ENCODE measurements at places on chromosomes 1 and 21.

DNA sequence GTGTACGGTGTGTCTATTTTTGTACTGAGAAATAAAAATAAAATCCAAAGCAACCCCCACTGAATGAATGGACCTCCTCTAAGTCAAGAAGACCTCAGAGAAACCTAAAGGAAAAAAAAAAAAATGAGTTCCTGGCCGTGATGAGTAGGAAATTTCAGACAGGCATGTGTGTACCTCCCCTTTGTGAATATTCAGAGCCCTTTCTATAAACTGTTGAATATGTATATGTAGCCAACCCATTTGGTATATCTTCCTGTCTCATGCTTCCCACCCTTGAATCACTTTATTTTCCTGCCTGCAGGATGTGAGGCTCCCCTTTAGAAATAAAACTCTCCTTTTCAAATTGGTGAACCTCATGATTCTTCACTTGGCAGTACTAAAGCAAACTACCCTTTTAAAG lies 887.8 kb upstream of the NCAM2 start:
- DNase-seq, result no peak

DNA sequence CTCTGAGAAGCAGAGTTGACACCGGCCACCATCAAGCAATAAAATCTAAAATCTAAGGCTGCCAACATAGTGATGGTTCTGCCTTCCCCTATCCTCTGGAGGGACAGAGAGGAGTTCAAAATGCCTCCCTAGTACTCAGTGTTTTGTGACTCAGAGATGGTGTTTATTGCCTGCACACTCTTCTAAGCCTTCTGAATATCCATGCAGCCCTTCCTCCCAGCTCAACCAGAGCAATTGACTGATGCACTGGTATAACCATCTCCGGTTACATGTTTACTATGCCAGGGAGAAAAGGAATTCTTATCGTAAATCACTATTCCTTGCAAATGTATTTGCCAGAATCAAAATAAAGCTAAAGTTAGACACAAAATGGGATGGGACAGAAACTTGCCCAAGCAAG lies 132.9 kb upstream of the RAB4A start:
- DNase-seq, result no peak

DNA sequence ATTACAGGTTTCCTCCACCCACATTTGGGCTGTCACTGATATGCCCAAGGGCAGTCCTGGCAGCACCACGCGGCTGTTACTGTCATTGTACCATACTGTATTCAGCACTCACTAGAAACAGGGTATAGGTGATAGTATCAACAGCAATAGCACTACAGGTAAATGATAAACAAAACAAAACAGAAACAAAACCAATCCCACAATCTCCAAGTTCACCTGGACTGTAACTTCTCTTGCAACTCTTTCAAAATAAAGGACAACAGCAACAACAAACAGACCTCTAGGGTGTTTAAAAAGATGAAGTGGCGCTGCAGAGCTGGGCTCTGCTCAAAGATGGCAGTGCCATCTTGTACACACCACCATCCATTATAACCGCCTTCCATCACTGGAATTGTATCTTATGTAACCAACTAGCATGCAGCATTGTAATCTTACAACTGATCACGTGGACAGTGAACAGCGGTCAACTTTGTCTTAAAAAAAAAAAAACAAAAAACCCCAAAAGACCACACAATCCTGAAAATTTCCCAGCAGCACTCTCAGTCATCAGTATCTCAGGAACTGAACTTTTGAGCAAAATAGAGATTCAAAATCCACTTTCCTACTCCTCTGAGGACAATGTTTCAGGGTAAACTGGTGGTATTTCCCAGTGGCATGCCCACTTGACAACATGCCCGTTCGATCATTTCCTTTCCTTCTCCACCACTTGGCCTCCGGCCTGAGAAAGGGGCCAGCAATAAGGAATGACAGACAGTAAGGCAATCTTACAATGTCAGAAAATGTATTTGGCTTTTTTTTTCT lies 3.8 kb downstream of the IRF2BP2 start:
- peak; percentile 62 for DNase-seq

- DNase-seq, result peak; percentile 0
These were observed 8.2 kb downstream of the GOLPH3L start for GRCh38 chr1:150688763-150689162.

DNA sequence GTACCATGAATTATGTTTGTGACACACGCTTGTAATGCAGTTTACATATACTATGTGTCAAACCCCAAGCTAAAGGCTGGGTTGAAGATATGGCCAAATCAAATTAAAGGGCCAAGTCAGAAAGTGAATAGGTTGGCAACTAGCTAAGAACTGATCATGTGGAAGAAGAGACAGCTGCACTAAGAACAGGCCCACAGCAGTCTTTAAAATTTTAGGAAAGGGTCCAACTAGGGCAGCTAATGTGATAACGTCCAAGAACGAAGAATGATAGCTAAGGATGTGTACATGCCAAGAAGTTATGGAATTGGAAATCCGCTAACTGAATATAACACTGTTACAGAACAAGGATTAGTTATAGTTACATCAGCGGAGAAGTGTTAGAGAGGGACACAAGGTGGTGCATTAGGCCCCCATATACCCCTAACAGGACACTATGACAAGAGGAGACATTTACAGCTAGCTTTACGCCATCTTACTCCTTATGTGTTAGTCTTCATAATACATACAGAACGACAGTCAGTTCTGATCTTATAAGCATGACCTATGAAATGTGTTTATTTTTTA lies 6.5 kb upstream of the RNF2 start:
- no peak for DNase-seq

DNA sequence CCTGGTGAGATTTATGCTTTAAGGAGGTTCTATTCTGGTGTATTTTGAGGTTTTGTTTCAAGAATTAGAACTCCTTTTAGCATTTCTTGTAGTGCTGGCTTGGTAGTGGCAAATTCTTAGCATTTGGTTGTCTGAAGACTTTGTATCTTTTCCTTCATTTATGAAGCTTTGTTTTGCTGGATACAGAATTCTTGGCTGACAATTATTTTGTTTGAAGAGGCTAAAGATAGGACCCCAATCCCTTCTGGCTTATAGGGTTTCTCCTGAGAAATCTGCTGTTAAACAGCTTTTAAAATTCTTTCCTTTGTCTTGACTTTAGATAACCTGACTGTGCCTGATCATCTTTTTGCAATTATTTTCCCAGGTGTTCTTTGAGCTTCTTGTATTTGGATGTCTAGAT lies 58.6 kb downstream of the GPR137B start:
- DNase-seq, result no peak

DNA sequence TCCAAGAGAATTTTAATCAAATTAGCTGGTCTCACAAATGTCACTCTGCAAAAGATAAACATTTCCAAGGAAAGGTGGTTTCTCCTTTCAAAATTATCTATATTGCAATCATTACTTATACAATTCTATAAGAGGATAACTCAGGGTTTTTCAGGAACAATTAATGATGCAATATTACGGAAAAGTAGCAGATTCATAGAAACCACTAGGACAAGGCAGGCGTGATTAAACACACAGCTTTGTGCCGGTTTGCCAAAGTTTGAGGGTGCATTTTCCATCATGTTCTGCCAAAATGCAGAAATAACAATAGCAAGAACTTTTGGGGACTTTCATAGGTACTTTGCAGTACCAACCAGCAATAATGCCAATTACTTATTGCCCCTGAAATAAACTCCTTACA lies 605 bp downstream of the TNFRSF9 start:
- no peak for DNase-seq

GRCh38 chr1:62912028-62912638 lies 128.2 kb downstream of the ATG4C start:
- DNase-seq, result peak; percentile 59

DNA sequence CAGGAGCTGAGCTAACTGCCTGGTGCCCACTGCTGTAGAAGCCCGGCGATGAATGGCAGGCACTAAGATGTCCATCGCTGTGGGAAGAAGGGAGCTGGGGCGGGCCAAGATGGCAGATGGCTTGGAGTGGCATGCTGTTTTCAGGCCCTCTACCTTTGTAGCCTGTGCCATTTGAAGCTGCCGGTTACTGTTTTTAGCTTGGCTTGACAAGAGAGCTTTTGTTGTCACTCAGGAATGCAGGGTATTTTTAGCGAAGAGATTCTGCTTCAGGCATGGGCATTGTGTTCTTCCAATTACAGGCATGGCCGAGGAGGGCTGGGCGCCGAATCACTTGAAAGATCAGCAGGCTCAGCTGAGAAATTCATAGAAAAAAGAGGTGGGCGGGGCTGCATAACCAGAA lies 348.7 kb downstream of the RPS6KC1 start:
- DNase-seq, result no peak

Measured in adipocyte (in vitro differentiated cells).